AML-193 (cell line): ENCODE measurements at places on chromosomes 3 and 15.

GRCh38 chr3:24483873-24484272 is 10.8 kb downstream of the THRB start:
- DNase-seq = no peak

- no peak for DNase-seq
These were observed 53.8 kb downstream of the UBE2E2 start for GRCh38 chr3:23256741-23257435.

- no peak for DNase-seq
These were observed 83.8 kb downstream of the APBA2 start for GRCh38 chr15:28969511-28970085.

DNA sequence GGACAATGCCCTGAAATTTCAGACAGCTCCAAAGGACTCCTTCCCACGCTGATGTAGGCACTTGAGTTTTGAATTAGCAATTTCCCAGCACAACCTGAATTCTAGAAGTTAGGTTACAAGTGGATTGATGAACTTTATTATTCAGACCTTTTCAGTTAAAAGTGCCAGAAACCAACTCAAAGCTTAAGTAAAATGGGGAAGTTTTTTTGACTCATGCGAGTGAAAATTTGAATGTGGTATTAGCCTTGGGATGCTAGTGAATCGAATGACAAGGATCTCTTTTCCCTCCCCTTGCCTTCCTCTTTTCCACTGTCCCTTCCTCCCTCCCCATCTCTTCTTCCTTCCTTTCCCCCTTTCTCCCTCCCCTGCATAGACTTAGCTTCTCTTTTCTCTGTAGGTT is 295.1 kb upstream of the PROK2 start:
- no peak for DNase-seq

DNA sequence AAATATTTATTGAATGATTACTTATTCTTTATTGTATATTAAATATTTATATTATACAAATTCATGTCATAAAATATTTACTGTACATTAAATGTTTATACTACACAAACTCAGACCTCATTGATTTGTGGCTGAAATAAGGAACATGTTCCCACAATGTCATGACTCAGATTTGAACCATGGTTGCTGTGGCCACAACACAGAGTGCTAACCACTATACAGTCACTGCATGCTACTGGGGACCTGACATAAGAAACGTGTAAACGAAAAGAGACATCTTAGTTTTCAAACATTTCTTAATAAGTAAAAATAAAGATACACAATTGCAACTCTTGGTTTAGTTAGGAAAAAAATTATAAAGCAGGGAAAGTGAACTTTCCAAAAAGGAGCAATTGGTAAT is 99.1 kb upstream of the AGTR1 start:
- no peak for DNase-seq

DNA sequence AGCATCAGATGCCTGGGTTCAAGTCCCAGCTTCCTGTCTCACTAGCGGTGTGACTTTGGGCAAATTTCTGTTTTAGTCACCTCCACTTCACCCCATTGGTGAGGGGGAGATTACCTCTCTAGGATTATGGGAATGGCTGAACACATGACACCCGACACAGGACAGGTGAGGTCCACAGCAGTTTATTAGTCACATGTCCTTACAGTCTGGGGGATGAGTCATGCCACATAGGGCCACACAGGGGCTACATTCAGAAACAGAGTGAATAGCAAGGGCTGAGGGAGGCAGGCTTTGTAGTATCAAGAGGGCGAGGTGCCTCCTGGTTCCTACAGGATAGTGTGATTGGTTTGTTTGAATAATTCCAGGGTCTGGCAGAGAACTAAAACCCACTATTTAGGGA is 15.2 kb upstream of the ITGA11 start:
- DNase-seq = no peak

DNA sequence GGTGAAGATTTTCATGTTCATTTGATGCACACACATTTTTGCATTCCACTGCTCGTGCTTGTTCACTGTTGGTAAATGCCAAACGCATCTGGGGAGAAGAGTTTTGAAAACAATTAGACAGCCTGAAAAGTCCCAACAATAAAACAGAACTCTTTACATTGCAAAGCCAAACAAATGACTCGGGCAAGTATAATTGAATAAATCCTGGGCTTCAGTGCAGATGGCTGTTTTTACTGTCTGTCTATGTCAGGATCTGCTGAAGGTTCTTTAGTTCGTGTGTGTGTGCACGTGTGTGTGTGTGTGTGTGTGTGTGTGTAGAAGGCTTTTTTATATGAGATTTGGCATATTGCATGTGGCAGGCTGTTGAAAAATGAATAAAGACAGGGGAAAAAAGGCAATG is 277.5 kb upstream of the CDIN1 start:
- DNase-seq = no peak

DNA sequence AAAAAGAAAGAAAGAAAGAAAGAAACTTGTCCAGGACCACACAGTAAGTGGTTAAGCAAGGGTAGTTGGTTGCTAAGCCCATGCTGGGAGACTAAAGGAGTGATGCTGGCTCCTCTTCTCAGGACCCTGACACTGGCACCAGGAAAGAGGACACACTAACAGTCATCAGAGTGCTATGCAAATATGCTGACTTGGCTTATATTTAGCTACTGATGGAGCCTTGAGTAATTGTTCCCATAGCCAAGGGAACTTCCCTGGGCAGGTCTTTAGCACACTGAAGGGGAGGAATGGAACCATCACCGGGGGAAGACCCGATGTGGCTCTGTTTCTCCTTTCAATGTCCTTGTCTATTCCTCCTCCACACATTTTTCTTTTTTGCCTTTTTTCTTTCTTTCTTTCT is 6.2 kb downstream of the TMEM40 start:
- no peak for DNase-seq

- peak; percentile 53 for DNase-seq
These were observed 121.5 kb upstream of the TSC22D2 start for GRCh38 chr3:150286390-150287147.

DNA sequence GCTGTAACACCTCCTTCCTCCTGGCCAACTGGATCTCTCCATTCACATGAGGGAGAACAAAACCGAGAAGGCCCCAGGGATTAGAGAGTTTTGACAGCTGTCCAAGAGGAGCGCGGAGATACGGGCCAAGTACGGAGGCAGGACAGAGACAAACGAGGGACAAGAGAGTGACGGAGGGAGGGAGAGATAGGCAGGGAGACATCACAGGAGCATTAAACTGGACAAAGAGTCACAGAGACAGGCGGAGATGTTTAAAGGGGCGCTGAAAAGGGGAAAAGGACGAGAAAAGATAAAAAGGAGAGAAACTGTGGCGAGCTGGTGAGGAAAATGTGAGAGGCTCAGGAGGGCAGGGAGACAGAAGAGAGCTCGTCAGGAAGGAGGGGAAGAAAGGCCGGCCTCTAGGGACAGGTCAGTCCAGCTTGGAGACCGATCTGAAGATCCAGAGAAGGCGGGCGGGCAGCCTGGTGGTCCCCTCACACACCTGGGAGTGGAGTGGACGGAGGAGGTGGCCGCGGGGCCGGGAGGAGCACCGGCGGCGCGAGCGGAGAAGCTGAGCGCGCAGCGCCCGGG is 40.5 kb upstream of the ROPN1 start:
- DNase-seq = no peak

- no peak for DNase-seq
These were observed 437.3 kb downstream of the TBL1XR1 start for GRCh38 chr3:176759815-176760506.
